Activated CD4-positive, alpha-beta memory T cell treated with anti-CD3 and anti-CD28 coated beads, Interleukin-2, amount 10 ng/mL, durations not matched to agents 7 days and 5 days (primary cell): ENCODE measurements at places on chromosomes 2 and 18. TPM values are rescaled to one million over a fixed set of nuclear protein-coding genes. Genes with fewer than 3 reads are reported as not detected.

DNA sequence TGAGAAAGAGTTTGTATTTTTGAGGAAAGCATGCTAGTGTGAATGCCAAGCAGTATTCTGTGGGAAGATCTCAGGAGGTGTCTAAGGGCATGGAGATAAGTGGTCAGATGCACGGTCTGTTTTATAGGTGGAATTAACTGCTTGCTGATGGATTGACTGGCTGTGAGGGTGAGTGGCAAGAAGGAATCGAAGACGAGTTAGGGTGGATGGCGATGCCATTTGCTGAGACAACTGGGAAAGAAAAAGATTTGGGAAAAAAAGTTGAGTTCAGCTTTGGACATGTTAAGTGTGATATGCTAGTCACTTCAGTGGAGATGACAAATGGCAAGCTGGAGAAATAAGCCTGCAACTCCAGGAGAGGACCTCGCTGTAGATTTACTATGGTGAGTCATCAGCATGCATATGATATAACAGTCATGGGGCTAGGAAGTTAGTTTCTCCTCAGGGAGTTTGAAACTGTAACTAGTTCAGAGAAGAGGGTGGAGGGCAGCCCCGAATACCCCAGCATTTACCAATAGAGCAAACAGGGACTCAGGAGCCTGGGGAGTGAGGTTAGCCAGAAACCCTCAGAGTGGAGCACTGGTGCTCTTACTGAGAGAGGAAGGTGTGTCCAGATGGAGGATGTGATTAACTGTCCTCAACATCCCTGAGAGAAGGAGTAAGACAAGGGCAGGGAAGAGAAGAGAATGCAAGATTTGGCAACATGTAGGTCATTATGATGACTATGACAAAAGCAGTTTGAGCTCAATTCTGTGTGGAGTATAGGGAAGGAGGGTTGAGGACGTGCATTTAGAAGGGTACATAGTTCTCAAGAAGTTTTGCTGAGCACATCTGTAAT lies 2.0 kb upstream of the HK2 start:
- DNase-seq: no peak

DNA sequence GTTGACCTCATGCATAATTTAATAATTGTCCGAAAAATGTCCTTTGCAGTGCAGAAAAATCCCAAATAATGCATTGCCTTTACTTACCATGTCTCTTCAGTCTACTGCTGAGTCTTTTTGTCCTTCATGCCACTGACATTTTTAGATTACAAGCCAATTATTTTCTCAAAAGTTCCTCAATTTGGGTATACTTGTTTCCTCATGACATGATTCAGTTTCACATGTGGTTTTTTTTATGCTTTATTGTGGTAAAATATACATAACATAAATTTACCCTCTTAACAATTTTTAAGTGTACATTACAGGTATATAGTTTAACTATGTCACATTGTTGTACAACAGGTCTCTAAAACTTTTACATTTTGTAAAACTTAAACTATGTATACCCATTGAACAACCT lies 81.0 kb downstream of the EPC2 start:
- DNase-seq: no peak

GRCh38 chr18:45085916-45086624 lies 405.4 kb downstream of the SETBP1 start:
- DNase-seq: no peak

- no peak for DNase-seq
Observed at GRCh38 chr2:113829270-113829669, 60.6 kb upstream of the ACTR3 start.

DNA sequence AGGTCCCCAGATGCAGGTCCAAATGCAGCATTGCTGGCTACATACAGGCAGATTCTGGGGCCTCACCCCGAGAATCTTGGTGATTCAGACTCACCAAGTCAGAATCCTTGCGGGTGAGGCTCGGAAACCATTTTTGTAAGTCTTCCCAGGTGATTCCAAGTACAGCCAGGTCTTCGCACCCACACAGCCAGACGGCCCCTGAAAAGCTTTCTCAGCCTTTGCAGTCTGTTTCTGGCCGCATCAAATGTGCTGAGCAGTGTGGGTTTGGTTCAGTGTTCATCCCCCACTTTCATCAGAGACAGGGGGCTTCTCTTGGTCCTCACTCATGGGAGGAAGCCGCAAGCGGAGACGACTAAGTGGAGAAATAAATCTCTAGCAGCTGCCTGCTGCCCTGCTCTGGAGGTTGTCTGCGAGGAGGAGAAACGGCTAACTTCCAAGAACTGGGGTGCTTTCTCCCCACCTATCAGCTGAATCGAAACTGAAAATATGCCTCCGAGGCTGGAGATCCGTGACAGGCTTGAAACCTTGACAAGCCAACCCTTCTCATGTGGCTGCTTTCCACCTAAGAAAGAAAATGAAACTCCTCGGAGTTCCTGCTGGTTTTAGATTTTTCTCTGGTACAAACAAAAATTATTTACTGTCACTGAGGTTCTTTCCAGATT lies 8.9 kb upstream of the TMEM185B start:
- DNase-seq: peak; percentile 84

GRCh38 chr2:18959952-18960717 lies 370.8 kb upstream of the NT5C1B start:
- no peak for DNase-seq

DNA sequence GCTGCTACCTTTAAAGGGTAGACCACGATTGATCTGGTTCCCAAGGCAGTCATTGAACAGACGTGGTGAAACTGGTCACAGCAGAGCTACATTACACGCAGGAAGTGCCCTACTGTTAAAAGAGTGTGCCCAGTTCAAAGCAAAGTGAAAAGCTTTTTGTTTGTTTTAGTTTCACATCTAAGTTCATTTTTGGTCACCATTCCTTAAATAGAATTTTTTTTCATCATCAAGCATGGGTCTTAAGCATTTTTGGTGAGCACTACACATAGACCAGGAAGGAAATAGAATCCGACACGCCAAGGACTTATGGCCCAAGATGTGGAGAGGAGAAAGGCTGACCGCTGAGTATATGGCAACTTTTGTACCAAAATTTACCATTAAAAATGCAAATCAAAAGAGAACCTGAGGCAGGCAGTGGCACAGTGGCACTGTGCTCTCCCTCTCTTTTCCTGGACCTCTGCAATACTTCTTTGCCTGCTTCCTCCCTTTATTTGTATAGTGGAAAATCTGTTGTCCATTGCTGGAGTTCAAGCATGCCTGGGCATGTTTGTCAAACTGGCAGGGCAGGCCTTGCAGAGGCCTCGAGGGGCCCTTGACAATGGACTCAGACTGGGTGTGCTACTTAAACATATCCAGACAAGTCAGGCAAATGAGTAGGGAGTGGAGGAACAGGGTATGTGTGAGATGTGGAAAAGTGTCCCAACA lies 42.6 kb upstream of the HNRNPA3 start:
- DNase-seq: no peak

GRCh38 chr2:237573721-237574415 lies 7.5 kb downstream of the PRLH start:
- DNase-seq: no peak

DNA sequence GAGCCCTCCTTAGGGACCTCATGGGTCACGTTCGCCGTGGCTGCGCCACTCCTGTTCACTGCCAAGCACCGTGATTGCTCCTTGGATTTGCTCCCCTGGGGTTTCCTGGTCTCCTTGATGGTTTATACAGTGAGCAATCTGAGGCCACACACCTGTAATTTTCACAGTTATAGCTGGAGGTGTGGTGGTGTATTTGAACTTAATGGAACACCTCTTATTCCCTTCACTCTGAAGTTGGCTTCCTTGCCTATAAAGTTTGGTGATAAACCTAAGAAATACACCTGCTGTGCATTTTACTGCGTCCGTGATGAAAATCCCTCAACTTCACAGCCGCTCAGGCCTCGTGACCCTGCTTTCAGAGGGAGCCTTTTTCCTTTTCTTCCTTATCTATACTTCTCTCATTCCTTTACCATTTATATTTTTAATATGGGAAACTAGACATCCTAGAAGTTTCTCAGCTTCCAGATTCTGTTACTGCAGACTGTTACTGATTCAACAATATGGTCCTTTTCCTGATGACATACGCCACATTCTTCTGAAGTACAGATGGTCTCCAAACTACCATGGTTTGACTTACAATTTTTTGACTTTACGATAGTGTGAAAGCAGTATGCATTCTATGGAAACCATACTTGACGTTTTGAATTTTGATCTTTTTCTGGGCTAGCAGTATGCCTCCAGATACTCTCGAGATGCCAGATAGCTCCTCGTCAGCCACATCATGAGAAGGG lies 8.6 kb downstream of the ATG4B start:
- no peak for DNase-seq

- DNase-seq: no peak
Observed at GRCh38 chr2:101327863-101328394, 19.4 kb upstream of the RNF149 start.

- DNase-seq: no peak
Observed at GRCh38 chr2:85096616-85097015, 36.6 kb upstream of the TCF7L1 start.

- no peak for DNase-seq
Observed at GRCh38 chr18:41378598-41378997, 576.4 kb upstream of the PIK3C3 start.

DNA sequence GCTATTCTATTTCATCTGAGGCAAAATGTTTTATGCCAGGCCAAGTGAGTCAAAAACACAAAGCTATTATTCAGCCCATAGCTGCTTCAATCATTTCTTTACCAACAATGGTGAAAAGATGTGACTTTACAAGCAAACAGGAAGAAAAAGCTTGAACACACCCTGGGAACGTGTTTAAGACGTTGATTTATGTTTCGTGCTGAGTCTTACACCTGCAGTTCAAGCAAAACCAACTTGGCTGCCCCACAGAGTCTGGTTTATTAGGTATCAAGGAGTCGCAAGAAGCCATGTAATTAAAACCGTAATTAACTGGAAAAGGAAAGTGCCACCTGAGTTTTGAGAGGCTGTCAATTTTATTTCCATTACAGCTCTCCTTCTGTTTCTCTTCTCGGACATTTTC lies 295.5 kb downstream of the MEIS1 start:
- DNase-seq: no peak

GRCh38 chr2:85185431-85185940 lies 52.3 kb downstream of the TCF7L1 start:
- peak; percentile 19 for DNase-seq

DNA sequence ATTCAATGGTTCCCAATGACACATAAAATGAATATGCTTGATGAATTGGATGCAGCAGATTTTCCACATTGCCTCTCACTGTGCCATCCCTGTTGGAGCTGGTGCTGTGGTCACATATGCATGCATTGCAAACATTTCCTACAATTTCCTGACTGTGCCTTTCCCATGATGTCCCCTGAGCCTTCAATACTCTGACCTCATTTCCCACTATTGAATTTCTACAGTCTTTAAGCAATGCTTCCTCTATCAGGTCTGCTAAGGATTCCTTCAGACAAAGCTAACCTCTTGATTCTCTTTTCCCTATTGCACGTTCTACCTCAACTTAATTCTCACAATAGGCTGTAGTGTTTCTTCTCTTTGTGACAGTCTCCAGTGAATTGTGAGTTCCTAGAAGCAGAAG lies 342.5 kb upstream of the CRIM1 start:
- no peak for DNase-seq

- no peak for DNase-seq
Observed at GRCh38 chr2:191270306-191271161, 25.3 kb downstream of the MYO1B start.

- no peak for DNase-seq
Observed at GRCh38 chr18:30679285-30679930, 363.1 kb downstream of the DSC3 start.

GRCh38 chr18:42287047-42287446 lies 332.0 kb downstream of the PIK3C3 start:
- DNase-seq: no peak

- no peak for DNase-seq
Observed at GRCh38 chr2:99278793-99279291, 22.2 kb downstream of the LYG1 start.

DNA sequence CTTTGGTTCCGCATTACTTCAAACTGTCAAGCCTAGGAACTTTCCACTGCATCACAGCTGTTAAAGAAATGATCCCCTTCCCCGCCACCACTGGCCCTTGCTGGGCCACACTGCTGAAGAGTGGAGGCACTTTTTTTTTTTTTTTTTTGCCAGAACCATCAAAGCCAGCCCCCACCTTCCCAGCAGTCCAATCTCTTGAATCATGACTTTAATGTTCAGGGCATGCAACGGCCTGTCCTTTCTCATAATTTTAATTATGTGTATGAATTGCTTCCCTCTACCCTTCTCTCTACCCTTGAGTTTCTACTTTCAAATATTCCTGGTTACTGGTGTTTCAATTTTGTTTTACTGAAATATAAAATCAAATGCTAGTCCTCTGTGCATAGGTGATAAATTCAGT lies 102.1 kb upstream of the LMAN1 start:
- DNase-seq: no peak

- DNase-seq: no peak
Observed at GRCh38 chr2:199344012-199344411, 113.7 kb downstream of the SATB2 start.

DNA sequence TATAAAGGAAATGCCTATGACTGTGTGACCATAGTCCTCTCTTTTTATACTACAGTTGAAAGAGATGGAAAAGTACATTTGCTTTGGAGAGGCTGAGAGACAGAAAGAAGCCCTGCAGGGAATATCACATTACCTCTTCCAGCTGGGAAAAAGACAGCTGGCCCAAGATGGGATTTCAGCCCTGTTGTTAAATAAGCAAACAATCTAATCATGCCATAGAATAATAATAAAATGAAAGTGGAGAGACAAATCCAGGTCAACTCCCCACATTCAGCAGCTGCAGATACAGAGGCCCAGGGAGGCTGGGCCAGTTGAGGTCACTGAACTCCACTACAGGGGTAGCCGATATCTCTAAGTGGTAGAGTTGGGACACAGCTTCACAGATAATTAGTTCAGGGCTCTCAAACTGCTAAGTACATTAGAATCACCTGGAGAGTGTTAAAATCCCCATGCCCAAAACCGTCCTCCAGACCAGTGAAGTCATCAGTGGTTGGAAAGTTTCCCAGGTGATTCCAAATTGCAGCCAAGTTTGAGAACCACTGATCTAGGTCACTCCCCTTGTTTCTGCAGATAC lies 81.9 kb downstream of the MOGAT1 start:
- no peak for DNase-seq

DNA sequence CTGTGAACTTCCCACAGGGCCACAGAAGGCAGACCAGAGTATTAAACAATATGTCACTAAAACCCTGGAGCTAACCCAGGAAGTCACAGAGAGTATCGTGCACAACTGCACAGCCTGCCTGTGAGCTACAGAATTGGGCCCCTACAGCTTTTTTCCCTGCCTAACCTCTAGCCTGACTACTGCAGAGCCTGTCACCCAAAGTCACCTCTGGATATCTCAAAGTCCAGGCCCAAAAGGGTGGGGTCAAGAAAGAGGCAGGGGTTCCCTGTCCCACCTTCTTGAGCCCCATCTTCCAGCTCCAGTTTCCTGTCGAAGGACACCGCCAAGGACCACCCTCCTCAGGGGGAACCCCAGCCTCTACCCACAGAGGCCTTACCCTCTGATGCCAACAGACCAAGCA lies 13.5 kb downstream of the GAD1 start:
- DNase-seq: no peak

Gene ABCG5
- not detected for total RNA-seq

Gene SOX11
- total RNA-seq: not detected

Gene CXCR4
- total RNA-seq: 212 TPM

Gene CFAP221
- not detected for total RNA-seq

Gene AMMECR1L
- total RNA-seq: 15.0 TPM

Gene DPYSL5
- not detected for total RNA-seq

Gene SCYGR4
- not detected for total RNA-seq

Gene TDRD15
- total RNA-seq: 0.05 TPM

Gene SLC25A12
- 24.1 TPM for total RNA-seq

Gene GPBAR1
- 0.75 TPM for total RNA-seq

Gene TUBA3E
- not detected for total RNA-seq

Gene NEURL3
- 0.78 TPM for total RNA-seq

Gene HOXD10
- total RNA-seq: not detected

Gene CD207
- not detected for total RNA-seq

Gene EML4
- 130 TPM for total RNA-seq
